ENCODE measurements at places on chromosomes 2 and 18.

GRCh38 chr2:170813611-170814532 lies 2.8 kb upstream of the GAD1 start:
- DNase-seq, result no peak

DNA sequence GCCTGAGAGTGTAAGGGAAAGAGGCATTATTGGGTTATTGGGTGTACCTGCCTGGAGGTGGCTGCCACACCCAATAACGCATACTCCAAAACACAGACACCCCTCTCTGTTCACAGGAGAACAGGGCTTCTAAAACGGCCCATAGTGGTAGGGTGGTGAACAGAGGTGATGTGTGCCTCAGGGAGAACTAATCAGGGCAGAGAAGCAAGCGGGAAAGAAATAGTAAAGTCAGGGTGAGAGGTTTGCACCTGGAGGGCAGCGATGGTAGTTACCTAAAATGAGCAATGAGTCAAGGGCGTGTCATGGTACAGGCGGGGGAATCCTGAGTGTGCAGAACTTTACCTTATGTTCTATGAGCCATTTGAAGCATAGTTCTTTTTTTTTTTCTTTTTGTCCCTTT lies 21.6 kb upstream of the VPS4B start:
- DNase-seq, result no peak

GRCh38 chr2:66101206-66101605 lies 333.7 kb upstream of the MEIS1 start:
- no peak for DNase-seq

- DNase-seq, result no peak
Observed at GRCh38 chr18:79458131-79458838, 62.6 kb downstream of the NFATC1 start.

GRCh38 chr2:137339051-137339450 lies 573.7 kb downstream of the THSD7B start:
- DNase-seq, result no peak

GRCh38 chr2:29892585-29893259 lies 28.7 kb downstream of the ALK start:
- no peak for DNase-seq

GRCh38 chr2:170301626-170302025 lies 123.7 kb downstream of the MYO3B start:
- no peak for DNase-seq
